ENCODE measurements at places on chromosomes 2 and 18.
A peak's percentile ranks its signal among the peaks of the same experiment; 100 is the strongest.

DNA sequence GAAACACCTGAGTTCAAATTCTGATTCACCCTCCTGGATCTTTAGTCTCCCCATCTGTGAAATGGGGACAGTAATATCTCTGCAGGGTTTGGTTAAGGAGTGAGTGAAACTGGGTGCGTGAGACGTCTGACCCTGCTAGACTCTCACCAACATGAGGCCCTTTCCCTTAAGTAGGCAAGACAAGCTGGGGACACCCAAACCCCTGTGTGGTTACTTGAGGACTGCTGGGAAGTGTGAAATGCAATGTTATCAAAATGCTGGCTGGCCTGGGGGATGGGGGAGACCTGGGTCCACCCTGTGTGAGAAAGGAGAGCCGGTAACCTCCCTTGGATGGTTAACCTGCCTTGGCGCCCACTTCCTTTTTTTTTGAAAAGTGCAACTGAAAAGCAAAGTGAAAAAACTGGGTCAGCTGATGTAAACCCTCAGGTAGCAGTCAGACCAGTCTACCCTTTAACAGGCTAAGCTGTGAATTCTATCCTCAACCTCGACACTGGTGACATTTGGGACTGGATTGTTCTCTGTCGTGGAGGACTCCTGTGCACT is 82.3 kb downstream of the INPP5D start:
- DNase-seq: no peak

- no peak for DNase-seq
Observed at GRCh38 chr2:106851087-106851874, 34.7 kb downstream of the ST6GAL2 start.

DNA sequence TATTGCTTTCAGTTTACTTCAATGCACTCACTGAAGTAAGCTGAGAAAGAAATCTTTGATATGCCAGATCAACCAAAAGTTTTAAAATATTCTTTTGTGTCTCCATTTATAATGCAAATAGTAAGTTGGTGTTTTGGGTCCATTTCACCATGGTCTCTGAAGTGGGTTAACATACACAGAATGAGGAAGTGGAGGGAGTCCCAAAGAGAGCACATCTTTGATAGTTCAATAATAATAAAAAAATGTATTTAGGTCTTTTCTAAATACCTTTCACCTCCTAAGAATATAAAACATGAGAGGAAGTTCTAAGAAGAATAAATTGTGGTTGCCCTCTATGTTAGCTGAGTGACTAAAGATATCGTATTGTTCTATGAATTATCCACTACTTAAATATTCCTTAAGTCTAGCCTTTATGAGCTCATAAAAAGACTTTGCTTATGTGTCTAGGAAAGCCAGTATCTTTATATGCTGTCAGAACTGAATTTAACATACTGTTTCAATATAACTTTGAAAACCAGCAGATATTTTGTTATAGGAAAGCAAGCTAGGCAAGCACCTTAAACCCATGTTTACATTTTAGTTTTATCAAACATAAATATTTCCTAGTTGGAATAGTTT is 148.7 kb upstream of the ZEB2 start:
- DNase-seq: no peak

GRCh38 chr2:162301151-162301804 is 17.2 kb downstream of the IFIH1 start:
- DNase-seq: no peak

DNA sequence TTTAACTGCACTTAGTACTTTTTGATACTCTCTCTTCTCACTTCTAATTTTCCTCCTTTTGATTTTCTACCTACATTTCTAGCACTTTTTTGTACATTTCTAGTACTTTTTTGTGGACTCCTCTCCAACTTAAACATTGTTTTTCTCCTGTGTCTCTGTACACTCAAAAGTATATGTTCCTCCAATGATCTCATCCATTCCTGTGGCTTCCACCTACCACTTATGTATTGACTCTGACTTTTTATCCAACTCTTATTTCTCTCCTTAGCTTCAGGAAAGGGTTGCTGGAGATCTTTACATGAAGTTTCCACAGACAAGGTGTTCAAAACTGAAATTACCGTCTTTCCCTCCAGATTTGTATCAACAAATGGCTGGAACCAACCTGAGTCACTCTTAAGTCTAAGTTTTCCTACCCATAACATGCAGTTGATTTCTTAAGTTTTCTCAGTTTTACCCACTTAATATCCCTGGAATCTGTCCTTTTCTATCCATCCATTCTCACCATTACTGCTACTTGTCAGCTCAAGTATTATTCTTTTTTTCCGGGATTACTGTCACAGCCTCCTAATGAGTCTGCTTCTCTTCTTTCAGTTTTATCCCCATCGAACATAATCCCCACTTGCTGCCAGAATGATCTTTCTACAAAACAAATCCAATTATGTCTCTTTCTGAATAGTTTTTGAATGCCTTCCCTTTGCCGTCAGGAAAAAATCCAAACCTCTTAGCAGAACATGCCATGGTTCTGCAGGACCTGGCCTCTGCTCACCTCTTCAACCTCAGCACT is 22.6 kb upstream of the PELI1 start:
- DNase-seq: no peak

GRCh38 chr18:59357928-59358327 is 1.1 kb downstream of the LMAN1 start:
- DNase-seq: no peak

DNA sequence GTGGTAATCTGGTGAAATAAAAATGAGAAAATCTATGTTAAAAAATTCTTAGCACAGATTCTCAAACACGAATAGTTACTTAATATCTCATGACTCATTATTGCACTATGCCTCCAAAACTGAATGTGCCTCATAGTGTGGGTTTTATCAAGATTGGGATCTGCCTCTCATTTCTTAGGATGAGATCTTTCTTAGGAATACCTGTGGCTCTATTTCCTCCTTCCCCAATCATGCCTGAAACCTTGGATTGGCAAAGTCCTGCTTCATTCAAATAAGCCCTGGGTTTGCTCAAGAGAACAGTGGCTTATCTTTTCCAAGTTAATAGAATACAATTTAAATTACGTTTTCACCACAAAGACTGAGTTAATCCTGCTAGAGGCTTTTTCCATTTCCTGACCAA is 100.3 kb downstream of the DPP10 start:
- no peak for DNase-seq

DNA sequence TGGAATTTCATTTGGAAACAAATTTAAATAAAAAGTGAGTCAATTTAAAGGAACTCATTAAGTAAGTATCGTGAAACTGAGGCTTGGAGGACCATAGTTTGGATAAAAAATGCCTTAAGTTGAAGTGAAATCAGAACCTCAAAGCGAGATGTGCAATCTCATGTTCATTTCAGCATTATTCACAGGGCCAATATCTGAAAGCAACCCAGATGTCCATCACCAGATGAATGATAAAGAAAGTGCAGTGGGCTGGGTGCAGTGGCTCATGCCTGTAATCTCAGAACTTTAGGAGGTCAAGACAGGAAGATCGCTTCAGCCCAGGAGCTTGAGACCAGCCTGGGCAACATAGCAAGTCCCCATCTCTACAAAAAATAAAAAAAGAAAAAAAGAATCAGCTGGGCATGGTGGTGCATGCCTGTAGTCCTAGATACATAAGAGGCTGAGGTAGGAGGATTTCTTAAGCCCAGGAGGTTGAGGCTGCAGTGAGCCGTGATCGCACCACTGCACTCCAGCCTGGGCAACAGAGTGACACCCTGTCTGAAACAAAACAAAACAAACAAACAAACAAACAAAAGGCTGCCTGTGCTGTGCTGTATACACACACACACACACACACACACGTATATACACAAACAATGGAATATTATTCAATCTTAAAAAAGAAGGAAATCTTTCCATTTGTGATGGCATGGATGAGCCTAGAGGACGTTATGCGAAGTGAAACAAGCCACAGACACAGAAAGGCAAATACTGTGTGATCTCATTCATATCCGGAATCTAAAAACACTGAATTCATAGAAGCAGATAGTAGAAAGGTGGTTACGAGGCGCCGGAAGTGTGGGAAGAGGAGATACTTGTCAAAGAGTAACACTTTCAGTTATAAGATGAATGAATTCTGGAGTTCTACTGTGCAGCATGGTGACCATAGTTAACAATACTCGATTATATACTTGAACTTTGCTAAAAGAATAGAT is 14.5 kb downstream of the SH3RF3 start:
- no peak for DNase-seq

DNA sequence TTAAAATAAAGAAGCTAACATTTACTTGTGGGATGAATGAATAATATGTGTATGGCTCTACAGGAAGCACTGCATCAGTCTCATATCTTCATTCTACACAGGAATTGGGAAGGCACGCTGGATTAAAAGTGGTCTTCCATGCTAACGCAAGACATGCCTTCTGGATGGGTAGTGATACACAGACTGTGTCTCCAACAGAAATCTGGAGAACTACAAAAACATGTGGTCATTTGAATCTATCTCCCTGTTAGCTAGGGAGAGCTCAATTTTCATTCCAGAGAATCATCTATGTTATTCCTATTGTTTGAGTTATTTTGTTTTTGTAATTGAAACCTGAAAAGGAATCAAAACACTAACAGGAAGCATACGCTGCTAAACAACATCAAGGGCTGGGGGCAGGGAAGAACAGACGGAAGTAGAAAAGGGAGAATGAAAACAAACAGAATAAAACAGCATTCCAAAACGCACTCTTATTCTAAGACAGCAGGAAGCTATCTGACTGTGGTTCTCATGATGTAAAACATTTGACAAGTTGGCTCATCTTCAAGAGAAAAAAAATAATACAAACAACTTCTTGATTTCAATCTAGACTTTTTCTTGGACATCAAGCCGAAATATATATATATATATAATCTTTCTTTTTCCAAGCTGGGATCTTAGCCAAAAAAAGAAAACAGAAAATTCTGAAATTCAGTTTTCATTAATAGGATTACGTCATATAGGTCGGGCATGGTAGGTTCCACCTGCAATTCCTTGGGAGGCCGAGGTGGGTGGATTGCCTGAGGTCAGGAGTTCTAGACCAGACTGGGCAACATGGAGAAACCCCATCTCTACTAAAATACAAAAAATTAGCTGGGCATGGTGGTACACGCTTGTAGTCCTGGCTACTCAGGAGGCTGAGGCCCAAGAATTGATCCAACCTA is 31.5 kb upstream of the ASNSD1 start:
- DNase-seq: peak; percentile 81

- DNase-seq: no peak
Observed at GRCh38 chr2:18455236-18455862, 105.1 kb downstream of the RDH14 start.

DNA sequence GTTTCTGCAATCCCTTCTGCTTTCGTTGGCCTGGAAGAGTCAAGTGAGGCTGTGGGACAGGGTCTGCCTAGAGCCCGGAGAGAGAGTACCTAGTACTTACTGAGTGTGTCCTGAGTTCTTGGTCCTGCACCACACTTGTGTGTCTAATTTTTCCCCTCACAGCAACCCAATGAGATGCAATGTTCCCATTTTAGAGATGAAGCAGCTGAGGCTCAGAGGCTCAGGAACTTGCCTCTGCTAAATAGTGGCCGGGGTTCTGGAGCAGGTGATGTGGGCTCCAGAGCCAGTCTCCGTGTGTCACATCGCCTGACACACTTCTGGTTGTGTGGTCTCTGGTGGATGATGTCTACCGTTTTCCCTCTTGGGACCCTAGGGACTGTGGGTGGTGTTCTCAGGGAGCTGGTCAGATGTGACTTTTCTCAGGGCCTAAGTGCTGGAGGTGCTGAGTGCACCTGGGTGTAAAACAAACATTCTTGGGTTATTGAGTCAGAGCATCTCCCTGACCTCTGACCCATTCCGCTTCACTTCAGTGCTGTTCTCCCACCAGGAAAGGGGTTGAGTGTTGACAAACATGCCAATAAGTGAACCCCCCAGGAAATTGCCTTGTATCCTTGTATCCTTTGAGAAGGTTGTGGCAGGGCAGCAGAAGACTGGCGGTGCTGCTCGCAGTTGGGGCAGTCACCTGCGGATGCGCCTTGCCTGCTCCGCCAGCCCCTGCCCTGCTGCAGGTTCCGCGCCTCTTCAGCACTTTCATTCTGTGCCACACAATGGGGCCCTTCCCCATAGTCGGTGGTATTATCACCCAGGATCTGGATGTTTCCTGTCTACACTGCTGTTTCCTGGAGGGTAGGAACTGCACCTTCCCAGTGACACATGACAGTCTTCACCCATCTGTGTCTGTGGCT is 32.1 kb downstream of the HK2 start:
- no peak for DNase-seq

DNA sequence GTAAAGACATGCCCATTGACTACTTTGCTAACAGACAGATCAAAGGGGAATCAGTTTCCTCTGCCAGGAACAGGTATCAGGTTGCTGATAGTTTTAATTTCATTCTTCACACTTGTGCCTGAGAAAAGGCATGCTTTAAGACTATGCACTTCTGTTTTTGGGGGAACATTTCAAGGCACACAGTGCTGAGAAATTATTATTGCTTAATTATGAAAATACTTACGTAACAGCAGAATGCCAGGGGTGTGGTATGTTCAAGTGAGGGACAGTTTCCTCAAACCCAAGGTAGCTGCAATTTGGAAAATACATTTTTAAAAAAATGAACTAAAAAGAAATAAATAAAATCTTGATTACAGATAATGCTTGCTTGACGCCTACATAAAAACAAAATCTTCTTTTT is 1746.1 kb upstream of the PIK3C3 start:
- DNase-seq: no peak

DNA sequence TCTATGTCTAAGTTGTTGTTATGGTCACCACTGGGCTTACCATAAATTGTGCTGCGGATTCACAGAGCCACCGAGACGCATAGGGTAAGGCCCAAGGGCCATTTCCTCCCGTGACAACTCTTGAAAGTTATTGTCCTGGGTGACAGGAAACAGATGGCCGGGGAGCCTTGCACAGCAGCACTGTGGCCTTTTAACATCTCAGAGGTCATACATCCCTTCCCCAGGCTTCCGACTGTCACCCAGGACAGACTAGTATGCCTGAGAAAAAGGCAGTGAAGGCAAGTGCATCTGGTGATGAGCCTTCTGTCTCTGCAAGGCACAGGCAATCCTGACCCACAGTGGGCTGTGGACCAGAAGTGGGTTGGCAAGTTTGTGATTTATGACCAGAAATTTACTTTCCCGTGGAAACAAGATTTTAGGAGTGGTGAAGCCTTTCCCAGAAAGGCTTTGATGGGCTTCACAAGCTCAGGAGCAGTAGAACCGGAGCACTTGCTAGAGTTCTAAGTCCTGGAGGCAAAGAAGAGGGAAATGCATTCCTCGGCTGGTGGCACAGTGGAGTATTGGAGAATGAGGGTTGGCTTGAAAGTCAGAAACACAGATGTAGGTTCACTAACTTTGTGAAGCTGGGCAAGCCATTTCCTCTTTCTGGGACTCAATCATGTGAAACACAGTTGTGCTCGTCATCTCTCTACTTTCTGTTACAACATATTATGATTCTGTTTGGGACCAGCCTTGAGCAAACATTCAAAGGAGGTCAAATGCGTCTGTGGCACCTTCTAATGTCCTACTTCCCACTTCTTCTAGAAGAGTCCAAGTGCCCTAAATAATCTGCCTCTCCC is 2.0 kb upstream of the CAPN14 start:
- DNase-seq: no peak

DNA sequence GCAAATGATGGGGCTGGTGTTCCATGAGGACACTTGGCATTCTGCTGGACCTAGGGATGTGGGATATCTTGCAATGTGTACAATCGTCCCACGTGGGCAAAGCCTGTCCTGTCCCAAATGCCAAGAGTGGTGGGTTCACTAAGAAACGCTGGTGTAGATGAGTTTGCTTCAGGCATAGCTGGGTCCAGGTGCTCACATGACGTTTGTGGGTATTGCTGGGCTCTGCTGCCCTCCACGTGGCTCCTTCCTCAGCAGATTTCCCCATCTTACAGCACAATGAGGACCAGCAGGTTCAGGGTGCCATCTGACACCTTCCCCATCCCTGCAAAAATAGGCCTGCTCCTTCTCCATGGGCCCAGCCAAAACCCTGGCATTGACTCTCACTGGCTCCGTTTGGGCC is 105.9 kb downstream of the SEPTIN10 start:
- DNase-seq: no peak

Data from LNCaP clone FGC (cell line).